ENCODE measurements at places on chromosomes 4 and X.

- DNase-seq = no peak
Measured at GRCh38 chr4:57051095-57051494, 59.1 kb downstream of the IGFBP7 start.

GRCh38 chr4:1792832-1793495 lies at the start of gene FGFR3:
Gene FGFR3 (plus strand): TSS chr4:1793293. CDS start chr4:1793935, 642 bp downstream.
- DNase-seq = peak; percentile 94

- no peak for DNase-seq
Measured at GRCh38 chr4:26163425-26164362, 157.1 kb upstream of the RBPJ start.

- DNase-seq = no peak
Measured at GRCh38 chr4:120633810-120634209, 288.7 kb downstream of the PRDM5 start.

DNA sequence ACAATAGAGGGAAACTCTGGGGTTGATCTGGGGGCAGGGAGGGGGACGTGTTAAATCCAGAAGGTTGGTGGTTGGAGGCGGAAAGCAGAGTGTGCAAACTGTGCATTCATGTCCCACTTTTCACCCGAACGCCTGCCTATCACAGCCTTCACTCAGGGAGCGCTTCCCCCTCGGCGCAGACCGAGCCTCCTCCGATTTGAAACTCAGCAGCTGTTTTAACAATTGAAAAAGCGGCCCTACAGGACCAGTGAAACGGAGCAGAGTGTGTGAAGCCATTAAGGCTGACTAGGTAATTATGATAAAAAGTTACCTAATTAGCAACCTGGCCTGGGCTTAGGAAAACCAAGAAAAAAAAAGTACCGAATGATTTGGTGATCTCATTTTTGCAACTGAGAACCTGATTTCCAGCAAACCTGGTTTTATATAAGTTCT lies 685 bp upstream of the NDNF start:
- DNase-seq = peak; percentile 14

DNA sequence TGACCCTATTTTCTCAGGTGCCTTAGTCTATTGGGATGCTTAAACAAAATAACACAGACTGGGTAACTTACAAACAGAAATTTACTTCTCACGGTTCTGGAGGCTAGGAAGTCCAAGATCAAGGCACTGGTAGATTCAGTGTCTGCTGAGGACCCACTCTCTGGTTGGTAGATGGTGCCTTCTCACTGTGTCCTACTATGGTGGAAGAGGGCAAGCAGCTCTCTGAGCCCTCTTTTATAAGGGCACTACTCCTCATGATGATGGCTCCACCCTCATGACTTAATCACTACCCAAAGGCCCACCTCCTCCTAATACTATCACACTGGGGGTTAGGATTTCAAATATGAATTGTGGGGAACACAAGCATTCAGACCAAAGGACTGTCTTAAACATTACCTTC lies 11.8 kb downstream of the SMIM14 start:
- no peak for DNase-seq

GRCh38 chr4:157818946-157819692 lies 353.7 kb downstream of the GASK1B start:
- DNase-seq = no peak

- DNase-seq = no peak
Measured at GRCh38 chr4:155094201-155094820, 114.1 kb upstream of the NPY2R start.

DNA sequence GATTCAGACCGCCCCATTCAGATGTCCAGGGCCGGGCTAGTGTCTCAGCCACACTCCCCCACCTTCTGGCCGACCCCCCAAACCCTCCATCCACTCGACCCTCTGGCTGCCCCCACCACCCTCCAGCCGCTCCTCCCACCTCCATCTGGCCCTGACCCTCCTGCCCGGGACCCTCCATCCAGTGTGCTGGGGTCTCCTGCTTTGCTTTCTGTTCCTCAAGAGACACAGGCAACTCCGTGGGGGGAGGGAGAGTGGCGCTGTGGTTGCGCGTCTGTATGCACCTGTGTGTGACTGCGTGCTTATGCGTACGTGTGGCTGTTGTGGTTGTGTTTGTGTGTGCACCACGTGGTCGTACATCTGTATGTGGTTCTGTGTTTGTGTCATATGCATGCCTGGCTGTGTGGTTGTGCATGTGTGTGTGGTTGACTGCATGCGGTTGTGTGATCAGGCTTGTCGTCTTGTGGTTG lies 33.3 kb downstream of the CPLX1 start:
- DNase-seq = no peak

DNA sequence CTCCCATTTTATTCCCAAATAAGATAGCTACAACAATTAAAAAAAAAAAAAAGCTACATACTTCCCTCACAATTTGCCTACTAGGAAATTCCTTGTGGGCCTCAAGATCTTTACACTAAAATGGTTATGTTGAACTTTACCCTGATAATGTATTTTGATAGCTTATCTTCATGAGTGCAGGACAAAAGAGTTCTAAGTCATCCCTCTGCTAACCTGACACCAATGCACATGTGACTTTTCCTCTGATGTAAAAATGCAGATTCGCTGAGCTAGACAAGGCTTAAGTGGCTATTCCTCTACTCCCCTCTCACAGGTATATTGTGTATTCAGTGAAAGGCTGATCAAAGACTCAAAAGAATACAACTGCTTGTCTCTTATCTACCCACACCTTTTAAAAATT lies 22.5 kb downstream of the ELF2 start:
- no peak for DNase-seq

DNA sequence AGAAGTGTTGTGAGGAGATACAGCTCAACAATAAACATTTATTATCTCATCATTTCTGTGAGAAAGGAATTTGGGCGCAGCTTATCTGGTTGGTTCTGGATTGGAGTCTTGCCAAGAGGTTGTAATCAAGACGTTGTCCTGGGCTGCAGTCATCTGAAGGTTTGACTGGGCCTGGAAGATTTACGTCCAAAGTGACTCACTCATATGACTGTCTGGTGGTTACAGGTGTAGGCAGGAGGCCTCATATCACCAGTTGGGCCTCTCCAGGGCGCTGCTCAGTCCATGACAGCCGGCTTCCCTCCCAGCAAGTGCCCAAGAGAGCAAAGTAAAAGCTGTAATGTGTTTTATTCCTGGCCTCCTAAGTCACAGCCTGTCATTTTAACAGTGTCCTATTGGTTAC lies 106.3 kb downstream of the USP46 start:
- DNase-seq = no peak

- DNase-seq = no peak
Measured at GRCh38 chr4:17701138-17701839, 80.1 kb downstream of the FAM184B start.

GRCh38 chr4:185290656-185291055 lies 81.3 kb downstream of the SNX25 start:
- DNase-seq = no peak

GRCh38 chrX:55120761-55121358 lies 32.0 kb downstream of the PAGE2 start:
- DNase-seq = no peak

GRCh38 chr4:40617872-40618271 lies 11.8 kb downstream of the RBM47 start:
- no peak for DNase-seq

- DNase-seq = no peak
Measured at GRCh38 chrX:81229229-81229628, 27.3 kb downstream of the SH3BGRL start.

DNA sequence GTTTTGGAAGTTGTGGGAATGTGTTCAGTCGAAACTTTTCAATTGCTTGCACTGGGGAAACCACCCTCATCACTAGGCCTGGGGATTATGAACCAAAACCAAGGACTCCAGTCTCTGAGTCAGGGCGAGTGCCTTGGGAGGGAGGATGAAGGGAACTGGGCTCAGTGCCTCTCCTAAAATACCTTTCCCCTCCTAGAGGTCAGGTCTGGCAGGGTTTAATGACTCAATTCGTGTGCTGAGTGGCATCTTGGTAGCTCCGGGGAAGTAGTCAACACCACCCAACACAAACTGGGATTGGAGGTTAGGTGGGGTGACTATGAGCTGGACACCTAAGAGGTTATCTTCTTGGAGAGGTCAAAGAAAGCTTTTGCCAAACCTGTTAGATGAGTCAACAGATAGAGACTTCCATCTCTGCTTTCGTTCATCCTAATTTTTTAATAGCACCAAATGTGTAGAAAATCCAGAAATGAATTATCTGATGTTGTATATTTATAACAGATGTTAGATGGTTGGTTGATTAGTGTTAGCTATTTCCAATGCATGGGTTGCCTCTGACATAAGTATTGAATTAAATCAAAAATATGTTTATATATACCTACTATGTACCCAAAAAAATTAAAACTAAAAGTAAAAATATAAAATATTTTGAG lies 202.8 kb downstream of the SHROOM3 start:
- peak; percentile 49 for DNase-seq

DNA sequence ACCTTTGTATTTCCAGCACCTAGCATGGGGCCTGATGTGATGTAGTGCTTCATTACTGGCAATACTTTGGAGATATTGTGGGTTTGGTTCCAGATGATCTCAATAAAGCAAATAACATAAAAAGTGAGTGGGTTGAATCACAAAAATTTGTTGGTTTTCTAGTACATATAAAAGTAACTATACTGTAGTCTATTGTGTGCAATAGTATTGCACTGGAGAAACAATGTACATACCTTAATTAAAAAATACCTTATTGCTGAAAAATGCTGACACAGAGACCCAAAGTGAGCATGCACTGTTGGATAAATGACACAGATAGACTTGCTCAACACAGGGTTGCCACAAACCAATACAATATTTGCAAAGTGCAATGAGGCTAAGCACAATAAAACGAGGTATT lies 17.7 kb upstream of the MGST2 start:
- DNase-seq = no peak

DNA sequence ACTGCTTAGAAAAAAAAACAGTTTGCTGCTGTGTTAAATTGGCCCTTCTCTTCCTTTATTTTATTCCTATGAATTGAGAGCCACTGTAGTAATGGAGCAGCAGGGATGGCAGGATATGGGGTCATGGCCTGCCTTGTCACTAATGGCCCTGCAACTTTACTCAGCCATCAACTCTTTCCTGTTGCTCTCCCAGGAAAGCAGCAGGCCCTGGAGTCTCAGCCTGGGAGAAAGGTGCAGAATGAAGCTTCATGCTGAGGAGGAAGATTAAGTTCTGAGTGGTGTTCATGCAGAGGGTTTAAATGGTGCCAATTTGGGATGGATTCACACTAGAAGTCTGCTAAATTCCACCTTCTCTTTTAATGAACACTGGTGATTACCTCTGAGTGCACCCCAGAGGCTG lies 285.6 kb downstream of the GPAT3 start:
- DNase-seq = no peak

- DNase-seq = peak; percentile 50
Measured at GRCh38 chrX:69153060-69153730, 12.1 kb downstream of the PJA1 start.

- no peak for DNase-seq
Measured at GRCh38 chrX:20394451-20394850, 127.7 kb upstream of the RPS6KA3 start.

DNA sequence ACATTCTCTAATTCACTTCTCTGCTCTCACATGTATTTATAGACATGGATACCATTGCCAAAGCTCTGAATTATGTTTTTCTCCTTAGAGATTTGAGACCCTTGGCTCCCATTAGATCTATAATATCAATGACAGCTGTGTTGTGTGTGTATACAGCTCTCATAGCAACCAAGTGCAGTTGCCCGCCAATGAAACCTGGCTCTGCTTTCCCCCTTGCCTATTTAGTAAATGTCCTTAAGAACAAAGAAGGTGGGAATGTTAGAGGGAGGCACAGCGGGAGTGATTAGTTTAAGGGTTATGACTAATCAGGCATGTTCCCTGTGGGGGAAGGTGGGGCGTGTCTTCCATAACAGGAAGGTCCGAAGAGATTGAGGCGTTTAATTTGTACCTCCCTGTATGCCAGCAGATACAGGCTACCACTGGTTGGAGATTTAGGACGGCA lies 100.5 kb upstream of the TBC1D9 start:
- peak; percentile 61 for DNase-seq

DNA sequence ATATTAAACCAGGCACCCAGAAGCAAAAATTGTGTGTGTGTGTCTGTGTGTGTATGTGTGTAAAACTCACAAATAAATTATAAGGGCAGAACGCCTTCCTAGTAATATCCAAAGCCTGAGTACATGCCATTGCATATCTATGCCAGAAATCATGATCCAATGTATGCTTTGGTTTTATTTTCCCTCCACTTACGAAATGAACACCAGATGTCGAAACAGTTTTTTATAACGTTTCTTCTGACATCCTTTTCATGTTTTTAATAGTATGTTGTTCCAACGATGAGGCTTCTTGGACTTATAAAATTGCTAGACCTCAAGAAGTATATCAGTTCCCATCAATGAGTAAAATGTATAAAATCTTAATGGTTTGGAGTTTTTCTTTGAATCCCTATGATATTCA lies 55.4 kb downstream of the KCNIP4 start:
- no peak for DNase-seq

DNA sequence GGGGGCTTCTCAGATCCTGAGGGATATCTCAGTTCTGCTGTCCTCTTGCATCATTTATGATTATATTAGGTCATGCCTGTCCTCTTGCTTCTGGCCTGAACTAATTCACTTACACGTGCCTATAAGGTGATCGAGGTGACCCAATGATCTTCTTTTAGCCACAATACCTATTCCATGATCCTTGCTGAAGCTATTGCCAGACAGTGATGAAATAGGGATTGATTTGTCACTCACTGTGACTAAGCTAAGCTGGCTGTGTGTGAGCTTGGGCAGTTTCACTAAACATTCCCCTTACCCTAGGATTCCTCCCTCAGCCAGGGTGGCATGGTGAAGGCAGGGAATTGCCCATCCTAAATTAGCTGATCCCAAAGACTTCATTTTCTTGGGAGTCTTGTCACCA lies 19.0 kb downstream of the HADH start:
- peak; percentile 57 for DNase-seq

DNA sequence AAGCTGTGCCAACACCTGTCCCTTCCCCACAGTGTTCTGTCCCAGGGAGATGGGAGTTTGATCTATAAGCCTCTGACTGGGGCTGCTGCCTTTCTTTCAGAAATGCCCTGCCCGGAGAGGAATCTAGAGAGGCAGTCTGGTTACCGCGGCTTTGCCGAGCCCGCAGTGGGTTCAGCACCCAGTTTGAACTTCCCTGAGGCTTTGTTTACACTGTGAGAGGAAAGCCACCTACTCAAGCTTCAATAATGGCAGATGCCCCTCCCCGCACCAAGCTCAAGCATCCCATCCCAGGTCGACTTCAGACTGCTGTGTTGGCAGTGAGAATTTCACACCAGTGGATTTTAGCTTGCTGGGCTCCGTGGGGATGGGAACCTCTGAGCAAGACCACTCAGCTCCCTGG lies 33.3 kb upstream of the ARSJ start:
- DNase-seq = no peak

GRCh38 chr4:140703463-140703862 lies 52.7 kb downstream of the TBC1D9 start:
- DNase-seq = peak; percentile 43

DNA sequence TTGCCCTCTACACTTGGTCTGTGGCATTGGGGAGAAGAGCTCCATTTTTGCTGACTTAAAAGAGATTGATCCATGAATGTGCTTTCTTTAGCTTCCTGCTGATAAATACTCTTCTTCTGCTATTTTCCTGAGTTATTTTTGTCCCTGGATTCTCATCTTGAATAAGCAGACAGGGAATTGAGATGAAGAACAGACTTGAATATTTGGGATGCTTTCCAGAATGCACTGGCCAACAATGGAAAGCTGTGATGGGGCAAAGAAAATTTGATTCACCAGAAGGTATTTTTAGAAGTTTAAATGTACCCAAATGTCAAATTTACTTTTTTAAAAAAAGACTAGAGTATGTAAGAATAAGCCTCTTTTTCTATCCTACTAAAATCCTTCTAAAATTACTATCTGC lies 309.9 kb upstream of the PPP1R2C start:
- DNase-seq = no peak
